HFF-Myc (cell line): ENCODE measurements at places on chromosomes 4 and X.
A peak's percentile ranks its signal among the peaks of the same experiment; 100 is the strongest.

DNA sequence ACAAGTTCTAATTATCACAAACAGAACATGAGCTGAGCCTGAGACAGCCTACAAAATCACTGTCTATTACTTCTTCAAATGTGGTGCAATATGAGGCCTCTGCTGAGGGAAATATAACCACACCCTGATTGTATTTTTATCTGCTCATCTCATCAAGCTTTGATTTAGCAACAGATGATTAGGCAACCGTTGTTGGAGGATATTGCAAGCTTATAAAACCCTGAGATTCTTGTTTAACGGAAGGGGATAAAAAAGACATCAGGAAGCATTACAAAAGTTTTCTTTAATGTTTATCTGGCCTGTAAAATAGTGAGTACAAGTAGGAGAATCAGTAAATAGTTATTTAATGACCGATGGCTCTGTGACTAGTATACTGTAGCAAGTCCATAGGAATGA is 108.5 kb downstream of the ZNF330 start:
- DNase-seq, result peak; percentile 14

DNA sequence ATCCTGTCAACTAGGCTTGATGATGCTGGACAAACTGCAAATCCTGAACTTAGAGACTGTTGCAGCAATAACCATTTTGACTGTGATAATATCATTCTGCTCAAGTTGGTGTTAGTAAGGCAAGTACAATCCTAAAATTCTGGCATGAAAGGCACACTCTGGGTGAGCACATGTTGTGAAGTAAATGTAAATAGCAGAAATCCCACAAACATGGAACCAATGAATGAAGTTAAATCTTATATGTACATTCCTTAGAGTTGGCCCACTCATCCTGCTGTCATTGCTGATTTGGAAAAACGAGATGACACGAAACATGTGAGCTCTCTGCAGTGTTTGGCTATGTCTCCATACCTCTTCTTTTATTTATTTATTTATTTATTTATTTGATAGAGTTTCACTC is 21.0 kb downstream of the RBM47 start:
- no peak for DNase-seq

GRCh38 chr4:128289523-128290158 is 2.0 kb upstream of the PGRMC2 start:
- no peak for DNase-seq

- DNase-seq, result no peak
Measured at GRCh38 chrX:8201896-8202331, 30.8 kb upstream of the VCX2 start.

DNA sequence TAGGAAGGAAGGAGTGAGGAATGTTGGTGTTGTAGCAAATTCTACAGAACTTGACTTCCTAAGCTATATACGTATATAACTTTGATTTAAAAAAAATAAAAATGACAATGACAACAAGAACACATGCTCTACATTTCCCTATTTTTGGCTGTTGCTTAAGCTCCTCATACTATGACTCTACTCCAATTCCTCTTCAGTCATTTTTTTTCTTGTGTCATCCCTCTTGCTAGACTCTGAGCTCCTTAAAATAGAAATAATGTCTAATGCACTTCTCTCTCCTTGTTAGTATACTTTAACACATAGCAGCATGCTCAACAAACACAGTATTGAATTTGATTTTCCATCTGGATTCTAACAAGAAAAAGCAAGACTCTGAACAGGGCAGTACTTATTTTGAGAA is 144.0 kb downstream of the HDX start:
- no peak for DNase-seq

DNA sequence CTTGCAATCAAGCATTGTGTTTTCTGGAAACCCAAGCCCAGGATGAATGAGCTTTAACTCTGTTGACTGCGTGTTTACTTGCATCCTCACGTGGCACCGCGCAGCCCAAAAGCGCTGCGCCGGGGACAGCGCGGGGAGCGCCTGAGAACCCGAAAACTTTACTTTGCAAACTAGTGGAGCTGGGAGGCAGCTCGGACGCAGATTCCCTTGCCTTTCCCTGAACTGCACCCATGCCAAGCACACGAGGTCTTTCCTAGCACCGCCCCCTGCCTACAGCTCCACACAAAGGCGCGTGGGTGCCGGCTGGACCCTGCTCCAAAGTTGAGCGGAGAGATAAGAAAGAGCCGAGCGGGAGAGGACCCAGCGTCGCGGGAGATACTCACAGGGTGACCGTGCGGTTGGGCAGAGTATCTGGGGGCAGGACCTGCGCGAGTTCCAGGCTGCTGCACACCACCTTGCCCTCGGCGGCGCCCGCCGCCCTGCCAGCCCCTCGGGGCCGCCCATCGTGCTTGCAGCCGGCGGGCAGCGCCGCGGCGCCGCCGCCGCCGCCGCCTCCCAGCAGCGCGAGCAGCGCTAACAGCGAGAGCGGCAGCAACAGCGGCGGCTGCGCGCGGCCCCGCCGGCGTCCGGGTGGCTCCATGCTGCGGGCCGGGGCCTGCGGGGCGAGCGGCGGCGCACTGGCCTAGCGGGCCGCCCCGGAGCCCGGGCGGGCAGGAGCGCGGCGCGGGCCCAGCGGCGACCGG is 550 bp downstream of the ADGRA3 start:
- peak; percentile 54 for DNase-seq

DNA sequence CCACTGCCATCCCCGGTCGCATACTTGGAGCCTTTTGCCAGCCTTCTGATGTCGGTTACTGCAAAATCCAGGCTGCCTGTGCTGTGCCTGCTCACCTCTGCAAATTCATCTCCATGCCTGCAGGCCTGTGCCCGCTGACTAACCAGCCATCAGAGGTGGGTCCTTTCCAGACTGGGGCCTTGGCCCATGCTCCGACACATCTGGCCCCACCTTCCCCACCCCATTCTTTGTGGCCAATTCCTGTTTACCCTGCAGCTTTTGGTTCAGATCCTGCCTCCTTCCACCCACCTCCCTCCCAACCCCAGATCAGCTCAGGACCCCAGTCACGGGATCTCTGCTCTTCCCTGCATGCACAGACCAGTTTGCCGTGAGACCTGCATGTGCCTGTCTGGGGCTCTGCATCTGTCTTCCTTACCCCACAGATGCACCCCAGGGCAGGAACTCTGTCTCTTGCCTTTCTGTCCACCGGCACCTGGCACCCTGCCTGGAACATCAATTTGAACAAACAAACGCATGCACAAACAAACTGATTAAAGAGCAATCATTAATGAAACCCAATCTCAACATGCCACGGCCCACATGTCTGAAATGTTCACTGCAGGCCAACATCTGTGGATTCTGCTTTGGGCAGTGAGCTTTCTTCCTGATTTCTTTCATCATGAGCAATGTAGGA is 112.8 kb upstream of the PSAPL1 start:
- DNase-seq, result peak; percentile 68

GRCh38 chrX:48854898-48855297 is 19.5 kb upstream of the PCSK1N start:
- no peak for DNase-seq

GRCh38 chr4:145014365-145014764 is 83.6 kb downstream of the ANAPC10 start:
- no peak for DNase-seq

DNA sequence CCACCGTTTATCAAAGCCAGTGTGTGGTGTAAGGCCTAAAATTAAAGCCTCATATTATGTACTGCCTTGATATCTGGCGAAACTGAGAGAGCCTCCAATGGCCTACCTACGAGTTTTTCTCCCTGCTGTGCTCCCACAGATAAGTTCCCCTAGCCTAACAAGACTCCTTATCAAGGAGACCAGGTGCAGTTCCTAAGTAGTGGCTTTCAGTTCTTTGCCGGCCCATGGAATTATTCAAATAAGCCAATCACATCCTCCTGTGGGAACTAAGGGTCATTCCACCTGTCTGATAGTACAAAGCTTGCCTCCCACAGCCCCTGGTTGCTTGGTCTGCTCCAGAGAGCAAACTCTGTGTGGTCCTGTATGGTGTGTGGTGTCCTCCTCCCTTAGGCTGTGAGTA is 99.8 kb upstream of the TEX13C start:
- no peak for DNase-seq

- no peak for DNase-seq
Measured at GRCh38 chr4:94523617-94524016, 71.9 kb downstream of the PDLIM5 start.

DNA sequence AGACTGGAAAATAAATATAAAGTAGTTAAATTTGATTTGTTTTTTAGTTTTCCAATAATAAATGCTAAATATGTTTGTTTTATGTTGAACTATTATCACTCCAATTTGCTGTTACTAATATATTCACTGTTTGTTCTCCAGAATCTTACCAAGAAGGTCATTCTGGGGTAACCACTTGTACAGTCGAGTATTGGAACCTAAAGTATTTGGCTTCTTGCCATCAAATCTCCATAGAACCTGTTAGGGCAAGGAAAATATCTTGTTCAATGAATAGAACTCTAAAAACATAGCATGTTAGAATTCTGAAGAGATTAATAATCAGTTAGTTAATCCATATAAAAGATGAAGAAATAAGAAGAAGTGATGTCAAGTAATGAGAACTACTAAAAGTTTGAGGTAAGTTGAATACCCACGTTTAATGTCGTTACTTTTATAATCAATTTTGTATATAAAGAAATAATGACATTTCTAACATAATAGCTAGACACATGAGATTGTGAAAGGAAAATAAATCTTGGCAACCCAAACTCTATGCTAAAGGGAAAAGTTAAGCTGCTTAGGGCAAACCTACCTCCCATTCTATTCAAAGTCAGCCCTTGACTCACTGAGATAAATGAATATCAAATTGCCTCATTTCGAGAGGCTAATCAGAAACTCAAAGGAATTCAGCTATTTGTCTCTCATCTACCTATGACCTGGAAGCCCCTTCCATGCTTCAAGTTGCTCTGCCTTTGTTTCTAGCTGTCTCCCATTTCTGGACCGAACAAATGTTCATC is 15.3 kb downstream of the UGT2B15 start:
- DNase-seq, result no peak
